Stimulated activated CD8-positive, alpha-beta memory T cell treated with anti-CD3 and anti-CD28 coated beads, Interleukin-4, amount 100 ng/mL, for 24 hours (primary cell): ENCODE measurements at places on chromosomes 12 and 14.

GRCh38 chr14:104142946-104143470 is 4.6 kb downstream of the KIF26A start:
- DNase-seq: no peak

- no peak for DNase-seq
These were observed 9.1 kb upstream of the DDX47 start for GRCh38 chr12:12804011-12804410.

DNA sequence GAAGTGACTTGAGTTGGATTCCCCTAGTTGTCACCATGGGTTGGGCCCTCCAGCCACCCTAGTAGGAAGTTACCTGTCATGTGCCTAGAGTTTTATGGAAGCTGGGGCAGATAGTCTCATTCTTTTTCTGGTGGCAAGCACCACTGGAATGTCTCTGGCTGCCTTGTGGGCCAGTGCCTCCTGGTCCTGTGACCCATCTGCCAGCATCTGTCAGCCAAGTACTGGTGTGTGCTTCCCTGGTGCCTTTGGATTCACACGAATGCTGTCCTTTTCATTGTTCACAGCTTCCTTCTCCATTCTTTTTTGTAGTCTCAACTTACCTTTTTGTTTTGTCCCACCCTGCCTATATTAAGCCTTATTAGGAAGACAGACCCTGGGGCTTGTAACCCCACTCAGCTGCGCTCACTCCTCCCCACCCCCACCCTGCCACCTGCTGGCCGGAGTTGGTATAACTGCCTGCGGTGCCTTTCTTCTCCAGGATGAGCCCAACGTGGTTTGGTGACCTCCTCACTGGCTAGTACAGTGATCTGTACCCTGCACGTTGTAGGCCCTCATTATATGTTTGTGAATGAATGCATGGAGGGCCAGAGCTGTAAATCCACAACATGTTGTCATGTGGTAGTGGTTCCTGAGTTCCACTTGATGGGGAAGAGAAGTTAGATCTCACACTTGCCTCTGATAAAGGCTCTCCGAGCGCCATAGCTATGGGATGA is 125.7 kb downstream of the TSPAN9 start:
- DNase-seq: peak; percentile 42

DNA sequence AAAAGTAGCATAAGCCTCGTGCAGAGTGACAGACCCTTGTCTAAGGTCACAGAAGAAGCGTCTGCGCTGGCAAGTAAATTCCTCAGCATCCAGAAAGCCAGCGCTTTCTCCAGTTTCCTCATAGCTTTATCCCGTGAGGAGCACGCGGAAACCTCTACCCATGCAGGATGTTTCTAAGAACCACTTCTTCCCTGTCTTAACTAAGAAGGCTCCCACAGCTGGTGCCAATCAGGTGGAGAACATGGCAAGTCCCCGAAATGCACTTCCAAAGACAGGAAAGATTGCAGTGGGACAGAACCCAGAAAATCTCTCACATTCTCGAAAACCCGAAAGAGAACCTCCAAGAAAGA is 968 bp upstream of the ARID4A start:
- DNase-seq: no peak

DNA sequence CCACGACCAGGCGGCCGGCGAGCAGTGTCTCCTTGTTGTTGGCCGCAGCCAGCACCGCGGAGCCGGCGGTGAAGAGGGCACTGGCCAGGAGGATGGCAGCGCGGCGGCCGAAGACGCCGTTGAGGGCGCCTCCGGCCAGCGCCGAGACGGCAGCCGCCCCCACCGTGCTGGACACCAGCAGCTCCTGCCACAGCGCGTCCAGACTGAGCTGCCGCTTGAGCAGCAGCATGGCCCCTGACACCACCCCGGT is 691 bp downstream of the SLC2A13 start:
- no peak for DNase-seq

GRCh38 chr12:79765157-79765556 is 74.4 kb upstream of the PAWR start:
- no peak for DNase-seq

DNA sequence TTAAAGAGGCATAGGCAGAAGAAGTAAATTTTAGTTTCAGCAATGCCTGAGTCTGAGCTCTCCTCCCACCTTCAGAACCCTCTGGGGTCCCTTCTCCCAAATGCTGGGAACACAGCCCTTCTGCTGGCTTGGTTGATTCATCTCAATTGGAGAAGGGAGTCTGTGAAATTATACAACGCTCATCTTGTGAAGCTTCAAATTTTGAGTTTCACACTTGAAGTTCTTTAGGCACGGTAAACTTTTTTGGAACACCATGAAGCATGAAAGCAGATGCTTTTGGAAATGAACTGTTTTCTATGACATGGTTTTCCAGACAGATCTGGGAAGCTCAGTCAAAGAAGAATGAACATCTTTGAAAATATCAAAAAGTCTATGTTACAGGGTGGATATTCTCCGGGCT is 69.9 kb downstream of the TBK1 start:
- DNase-seq: no peak

DNA sequence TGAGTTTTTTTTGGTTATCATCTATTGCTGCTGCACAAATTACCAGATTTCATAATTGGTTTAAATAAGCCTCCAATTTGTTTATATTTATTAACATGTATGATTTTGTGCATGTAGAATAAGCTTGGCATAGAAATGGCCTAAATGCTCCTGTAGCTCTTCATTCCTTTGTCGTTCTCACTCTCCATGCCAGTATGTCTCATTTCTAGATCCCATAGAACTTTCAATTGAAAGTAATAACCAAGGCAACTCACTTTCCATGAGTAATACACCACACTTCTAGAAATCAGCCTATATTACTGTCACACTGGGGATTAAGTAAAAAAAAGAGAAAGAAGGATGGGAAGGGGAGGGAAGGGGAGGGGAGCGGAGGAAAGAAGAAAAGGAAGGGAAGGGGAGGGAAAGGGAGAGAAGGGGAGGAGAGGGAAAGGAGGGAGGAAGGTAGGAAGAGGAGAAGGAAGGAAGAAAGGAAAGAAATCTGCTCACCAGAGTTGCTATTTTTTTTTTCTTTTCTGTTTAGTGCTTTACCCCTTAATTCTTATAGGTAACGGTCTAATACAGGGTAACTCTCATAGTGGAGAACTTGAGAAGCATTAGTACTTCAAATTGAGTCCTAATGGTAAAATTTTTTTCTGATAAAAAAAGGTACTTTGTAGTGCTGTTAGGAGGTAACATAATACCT is 45.6 kb downstream of the MDM2 start:
- no peak for DNase-seq

GRCh38 chr14:93993382-93993781 is 3.7 kb upstream of the CCDC197 start:
- DNase-seq: no peak

DNA sequence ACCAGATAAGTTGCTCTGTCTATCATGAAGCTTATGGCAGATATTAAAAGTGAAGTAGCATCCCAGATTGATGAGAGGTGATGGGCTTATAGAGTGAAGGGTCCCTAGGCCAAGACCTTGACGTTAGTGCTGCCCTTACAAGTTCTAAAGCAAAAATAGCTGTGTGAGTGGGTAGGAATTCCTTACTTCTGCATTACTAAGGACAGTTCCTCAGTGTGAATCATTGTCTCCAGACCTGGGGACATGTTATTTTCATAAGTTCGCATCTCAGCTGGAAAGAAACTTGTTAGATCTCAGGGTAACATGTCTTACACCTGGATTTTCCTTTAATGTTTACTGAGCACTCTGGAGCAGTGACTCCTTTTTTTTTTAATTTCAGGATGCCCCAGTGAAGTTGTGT is 28.7 kb downstream of the MAPKAPK5 start:
- DNase-seq: no peak

DNA sequence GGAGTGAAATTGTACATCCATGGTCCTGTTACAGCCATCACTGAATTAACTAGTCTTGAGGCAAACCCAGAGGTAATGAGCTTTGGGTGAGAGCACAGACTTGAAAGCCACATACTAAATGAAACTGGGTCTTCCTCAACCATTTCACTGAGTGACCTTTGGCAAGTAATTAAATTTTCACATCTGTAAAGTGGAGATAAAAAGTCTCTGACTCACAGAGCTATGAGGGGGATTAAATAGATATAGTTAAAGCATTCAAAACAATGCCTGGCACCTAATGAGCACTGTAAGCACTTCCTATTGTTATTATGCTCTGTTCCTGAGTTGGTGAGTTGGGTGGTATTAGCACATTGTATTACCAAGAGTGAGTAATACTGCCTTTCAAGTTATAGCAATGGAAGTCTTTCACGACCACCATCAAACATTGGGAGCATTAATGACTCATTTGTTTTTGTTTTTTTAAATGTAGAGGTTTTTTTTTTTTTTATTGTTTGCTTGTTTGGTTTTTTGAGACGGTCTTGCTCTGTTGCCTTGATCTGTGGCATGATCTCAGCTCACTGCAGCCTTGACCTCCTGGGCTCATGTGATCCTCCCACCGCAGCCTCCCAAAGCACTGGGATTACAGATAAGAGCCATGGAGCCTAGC is 12.5 kb upstream of the STRN3 start:
- no peak for DNase-seq

DNA sequence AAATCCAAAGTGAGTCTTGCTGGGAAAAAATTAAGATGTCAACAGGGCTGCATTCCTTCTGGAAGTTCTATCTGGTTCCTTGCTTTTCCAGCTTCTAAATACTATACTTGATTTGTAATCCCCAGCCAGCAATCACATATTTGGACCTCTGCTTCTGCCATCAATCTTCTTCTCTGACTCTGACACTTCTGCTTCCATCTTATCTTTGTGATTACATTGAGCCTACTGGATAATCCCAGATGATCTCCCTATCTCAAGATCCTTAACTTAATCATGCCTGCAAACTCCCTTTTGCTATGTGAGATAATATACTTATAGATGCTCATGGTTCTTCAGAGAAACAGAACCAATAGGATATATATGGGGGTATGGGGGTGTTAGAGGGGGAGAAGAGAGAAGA is 49.9 kb upstream of the ZDHHC17 start:
- no peak for DNase-seq

DNA sequence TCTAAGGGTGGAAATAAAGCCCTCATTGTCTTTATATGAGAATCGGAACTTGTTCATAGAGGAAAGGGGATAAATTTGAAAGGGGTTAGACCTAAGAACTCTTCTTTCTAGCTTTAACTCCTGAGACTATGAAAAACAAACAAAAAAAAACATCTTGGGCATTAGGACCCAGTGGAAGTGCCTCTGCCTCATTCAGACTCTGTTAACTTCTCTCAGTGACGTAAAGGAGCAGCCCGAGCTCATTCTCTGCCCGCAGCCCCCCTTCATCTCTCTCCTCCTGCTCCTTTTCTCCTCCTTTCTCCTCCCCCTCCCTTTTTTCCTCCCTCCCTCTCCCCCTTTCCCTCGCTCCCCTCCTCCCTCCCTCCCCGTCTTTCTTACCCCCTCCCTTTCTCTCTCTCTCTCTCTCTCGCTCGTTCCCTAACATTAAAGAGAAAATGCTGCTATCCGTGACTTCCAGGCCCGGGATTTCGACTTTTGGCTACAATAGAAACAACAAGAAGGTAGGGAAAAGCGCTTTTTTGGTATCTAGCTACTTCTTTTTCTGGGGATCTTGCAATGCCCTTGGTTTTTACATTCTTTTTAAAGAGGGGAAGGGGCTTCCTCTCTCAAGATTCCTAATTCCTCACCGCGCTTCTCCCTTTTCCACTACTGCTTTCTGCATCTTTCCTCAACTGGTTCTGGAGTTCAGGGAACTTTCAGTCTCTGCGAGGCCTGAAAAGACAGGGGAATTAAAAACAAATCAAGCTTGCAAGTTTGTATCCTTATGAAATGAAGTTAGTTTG is at the start of gene RBMS2:
TSS of gene RBMS2 (plus strand) at position 231 of the 782 bp plus-strand sequence. CDS start at position 435, 204 bp downstream.
- DNase-seq: peak; percentile 7
